OCI-LY7 (cell line): ENCODE measurements at places on chromosomes 11 and 22.

- no peak for DNase-seq
These were observed 38.3 kb downstream of the ATG13 start for GRCh38 chr11:46655631-46656030.

GRCh38 chr11:102426570-102426969 is 26.0 kb downstream of the TMEM123 start:
- DNase-seq: no peak

DNA sequence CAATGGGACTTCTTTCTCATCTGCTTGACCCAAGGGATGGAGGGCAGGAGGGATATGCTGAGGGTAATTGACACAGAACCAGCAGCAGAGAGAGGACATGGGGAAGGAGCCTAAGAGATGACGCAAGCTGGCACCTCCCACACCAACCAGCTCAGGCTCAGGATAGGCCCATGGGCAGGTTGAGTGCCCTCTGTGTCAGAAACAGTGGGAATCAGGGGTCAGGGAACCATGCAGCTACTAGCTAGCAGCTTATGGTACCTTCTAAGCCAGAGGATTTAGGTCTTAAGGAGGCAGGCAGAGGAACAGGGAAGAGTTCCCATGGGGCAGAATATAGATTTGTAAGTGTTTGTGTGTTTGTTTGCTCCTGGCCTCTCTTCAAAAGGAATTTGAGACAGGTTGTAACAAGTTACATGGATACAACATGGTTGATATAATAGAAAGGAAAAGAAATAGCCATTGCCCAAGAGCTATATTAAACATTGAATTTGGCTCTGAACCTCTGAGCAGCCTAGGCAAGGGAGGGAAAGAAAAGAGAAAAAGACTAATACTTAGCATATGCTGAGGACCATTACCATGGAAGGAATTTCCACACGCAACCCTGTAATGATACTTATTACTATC is 39.9 kb upstream of the NAV2 start:
- no peak for DNase-seq

DNA sequence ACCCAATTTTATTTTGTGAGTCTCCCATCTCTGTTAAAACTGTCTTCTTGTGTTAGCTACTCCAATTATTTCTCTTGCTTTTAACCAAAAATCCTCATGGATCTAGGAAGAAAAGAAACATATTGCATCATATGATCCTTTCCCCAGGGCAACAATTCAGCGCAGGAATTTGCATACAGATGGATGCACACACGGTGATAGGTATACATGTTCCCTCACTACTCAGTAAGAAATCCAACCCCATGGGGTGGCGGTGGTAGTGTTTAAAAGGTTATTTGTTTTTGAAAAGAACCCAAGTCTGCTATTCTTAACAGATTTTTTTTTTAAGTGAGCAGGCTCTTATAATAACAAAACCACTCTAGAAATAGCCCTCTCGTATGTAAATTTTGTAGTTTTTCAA is 4.2 kb upstream of the SYN3 start:
- DNase-seq: no peak
